ENCODE measurements at places on chromosomes 7 and 10.

GRCh38 chr7:7554649-7555575 is 11.8 kb upstream of the MIOS start:
- H3K27me3 ChIP-seq, result no peaks in the 10 kb centered on the region
- no peak for DNase-seq
- H3K27ac ChIP-seq, result no peak overlapping the region
- no peak overlapping the region for H3K4me3 ChIP-seq
- peaks cover 15% of the 10 kb centered on the region for H3K4me1 ChIP-seq

DNA sequence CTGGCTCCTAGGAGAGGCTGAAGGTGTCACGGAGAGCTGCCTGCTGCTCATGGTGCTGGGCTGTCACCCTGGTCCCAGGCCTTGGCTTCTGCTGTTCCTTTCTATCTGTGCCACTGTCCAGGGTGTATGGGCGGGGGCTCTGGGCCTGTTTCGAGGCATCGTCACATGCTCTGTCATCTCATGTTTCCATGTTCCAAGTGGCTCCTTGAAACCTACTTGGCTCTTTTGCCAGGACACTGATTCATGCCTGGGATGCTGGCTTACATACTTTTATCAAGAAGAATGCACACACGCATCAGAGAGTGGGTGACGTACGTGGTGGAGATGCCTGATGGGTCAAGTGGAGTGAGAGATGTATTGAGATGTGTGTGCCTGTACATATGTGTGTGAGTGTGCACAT is 50.9 kb downstream of the ADCY1 start:
- no peak overlapping the region for H3K4me3 ChIP-seq
- no peaks in the 10 kb centered on the region for H3K36me3 ChIP-seq
- H3K4me1 ChIP-seq, result no peaks in the 10 kb centered on the region
- H3K27ac ChIP-seq, result no peak overlapping the region
- peak; percentile 77 for DNase-seq

GRCh38 chr10:80498833-80499741 is 38.6 kb upstream of the SH2D4B start:
- no peak overlapping the region for H3K4me3 ChIP-seq
- no peaks in the 10 kb centered on the region for H3K36me3 ChIP-seq
- H3K4me1 ChIP-seq, result peaks cover 98% of the 10 kb centered on the region

GRCh38 chr7:51013861-51014511 is 231.3 kb upstream of the GRB10 start:
- peaks cover 6% of the 10 kb centered on the region for H3K4me1 ChIP-seq
- H3K27ac ChIP-seq, result no peak overlapping the region
- no peak overlapping the region for H3K4me3 ChIP-seq

Data from vagina (tissue), 2 donors.